Stimulated activated CD8-positive, alpha-beta memory T cell treated with anti-CD3 and anti-CD28 coated beads, Interleukin-15, amount 100 ng/mL, for 24 hours (primary cell): ENCODE measurements at places on chromosomes 4 and X.

GRCh38 chrX:128664211-128664610 is 612.0 kb upstream of the ACTRT1 start:
- no peak for DNase-seq

DNA sequence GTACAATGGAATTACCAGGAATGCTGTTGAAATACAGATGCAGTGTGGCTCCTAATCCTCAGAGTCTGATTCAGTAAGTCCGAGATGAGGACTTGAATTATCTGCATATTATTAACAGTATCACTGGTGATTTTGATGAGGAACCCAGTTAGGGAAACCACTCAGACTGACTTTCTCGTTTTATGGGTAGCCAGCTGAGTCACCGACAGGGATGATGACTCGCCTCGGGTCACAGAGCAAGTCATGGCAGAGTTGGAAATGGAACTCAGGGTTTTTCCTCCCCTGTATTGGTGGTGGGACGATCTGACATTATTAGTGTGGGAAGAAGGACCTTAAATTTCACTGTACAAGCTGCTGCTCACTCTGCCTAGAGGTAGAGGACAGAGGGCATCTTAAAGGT is 51.3 kb downstream of the RTL9 start:
- DNase-seq = no peak

DNA sequence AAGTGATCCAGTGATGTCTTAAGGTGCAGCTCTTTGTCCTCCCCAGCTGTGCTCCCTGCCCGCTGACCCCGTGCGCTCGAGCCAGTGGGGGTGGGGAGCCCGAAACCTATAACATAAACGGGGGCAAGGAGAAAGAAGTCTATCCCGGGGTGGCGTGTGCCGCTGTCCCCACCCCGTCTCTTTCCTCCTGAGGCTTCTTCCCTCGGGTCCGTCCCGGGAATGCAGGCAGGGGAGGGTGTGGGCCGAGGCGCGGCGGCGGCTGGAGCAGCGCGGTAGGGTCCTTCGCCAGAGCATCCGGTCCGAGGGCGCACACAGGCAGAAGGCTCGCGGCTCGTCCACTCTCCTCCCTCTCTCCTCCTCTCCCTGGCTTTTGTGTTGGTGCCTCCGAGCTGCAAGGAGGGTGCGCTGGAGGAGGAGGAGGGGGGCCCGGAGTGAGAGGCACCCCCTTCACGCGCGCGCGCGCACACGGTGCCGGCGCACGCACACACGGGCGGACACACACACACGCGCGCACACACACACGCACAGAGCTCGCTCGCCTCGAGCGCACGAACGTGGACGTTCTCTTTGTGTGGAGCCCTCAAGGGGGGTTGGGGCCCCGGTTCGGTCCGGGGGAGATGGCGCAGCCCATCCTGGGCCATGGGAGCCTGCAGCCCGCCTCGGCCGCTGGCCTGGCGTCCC is at the start of gene RAB33A:
RAB33A (plus strand) TSS at position 517 of the 681 bp plus-strand sequence; CDS start at position 618, 101 bp downstream.
- DNase-seq = no peak

DNA sequence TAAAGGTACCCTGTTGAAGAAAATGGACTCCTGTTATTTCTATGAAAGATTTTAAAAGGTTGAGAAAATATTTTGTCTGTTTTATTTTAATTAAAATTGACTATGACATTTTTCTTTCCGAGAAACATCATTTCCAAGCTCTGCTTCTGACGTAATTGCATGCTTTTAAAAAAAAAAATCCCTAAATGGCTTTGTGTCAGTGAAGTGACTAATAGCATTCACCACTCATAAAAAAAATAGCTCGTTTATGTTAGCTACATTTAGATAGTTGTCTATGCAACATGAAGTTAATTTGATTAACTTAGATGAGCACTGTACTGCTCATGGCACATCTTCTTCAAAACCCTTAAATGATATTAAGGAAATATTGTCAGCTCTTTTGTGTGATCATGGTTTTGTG is 105.1 kb upstream of the KLHL13 start:
- DNase-seq = no peak

DNA sequence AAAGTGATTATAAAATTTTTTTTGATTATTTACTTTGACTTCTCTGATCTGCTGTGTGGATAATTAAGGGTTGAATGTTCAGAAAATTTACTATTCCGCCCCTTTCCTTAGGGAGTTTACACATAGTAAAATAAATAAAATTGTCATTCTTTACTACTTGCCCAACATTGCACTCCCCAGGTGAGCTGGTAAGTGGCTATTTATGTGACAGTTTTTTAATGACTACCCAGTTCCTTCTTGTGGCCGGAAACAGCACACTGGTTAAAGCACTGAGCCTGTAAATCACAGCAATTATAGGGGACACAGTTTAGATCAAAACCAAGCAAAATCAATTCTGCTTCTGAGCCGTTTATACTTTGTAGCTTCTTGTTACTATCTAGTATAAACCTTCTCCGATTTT is 158.1 kb downstream of the FHIP1A start:
- DNase-seq = no peak

DNA sequence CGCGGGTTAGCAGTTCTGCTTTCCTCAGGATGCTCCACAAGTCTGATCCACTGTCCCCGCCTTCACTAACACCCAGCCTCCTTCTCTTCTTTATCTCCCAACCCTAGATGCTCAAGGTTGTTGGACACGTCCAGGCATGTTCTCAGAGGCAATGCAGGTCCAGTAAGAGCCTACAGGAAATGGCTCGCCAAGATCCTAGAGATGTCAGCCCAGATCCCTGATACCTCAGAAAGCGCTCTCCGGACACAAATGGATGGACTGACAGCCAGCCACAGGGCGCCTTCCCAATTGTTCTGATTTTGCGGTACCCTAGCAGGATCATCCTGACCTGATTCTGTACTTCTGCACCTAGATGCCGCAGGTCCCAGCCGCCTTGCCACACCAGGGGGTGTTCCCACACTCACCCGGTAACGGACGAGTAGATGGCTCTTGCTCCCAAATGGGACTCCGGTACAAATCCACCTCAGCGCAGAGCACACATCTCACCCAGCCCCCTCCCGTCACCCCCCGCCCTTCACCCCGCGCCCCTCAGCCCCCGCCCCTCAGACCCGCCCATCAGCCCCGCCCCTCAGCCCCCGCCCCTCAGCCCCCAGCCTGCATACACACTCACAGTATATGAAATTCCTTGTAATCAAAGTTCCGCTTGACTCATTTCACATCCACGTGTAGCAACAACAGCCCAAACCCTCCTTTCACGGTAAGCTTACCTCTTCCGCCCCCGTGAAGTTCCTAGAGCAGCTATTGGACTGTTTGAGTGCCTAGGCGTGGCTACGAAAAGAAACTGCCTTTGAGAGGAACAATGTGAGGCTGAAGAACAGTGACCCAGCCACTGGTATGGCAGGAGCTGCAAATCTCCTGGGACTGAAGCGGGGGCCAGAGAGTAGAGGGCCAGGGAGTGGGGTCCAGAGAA is at the start of gene EDA2R:
EDA2R (minus strand) TSS at position 488 of the 910 bp plus-strand sequence. CDS start 23,058 bp downstream, outside the sequence.
- DNase-seq = no peak

DNA sequence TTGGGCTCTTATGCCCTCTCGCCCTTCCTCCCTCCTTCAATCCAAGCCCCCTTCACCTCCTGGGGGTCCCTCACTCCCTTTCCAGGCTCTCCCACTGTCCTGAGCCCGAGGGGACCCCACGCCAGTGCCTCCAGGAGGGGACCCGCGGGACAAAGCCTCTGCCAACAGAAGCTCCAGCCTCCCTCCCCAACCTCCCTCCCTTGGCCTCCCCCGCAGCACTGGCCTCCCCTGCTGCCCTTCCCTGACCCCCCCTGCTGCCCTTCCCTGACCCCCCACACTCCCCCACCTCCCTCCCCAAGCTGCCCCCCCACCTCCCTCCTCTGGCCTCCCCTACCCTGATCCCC is 71.0 kb upstream of the MXD4 start:
- no peak for DNase-seq
